ENCODE measurements at places on chromosomes 1 and 21. TPM values are rescaled to one million over a fixed set of nuclear protein-coding genes. Genes with fewer than 3 reads are reported as not detected.

PLEKHN1 gene
- total RNA-seq, result not detected

RIPK4 gene
- total RNA-seq, result 0.13 TPM

GJC2 gene
- 1.6 TPM for total RNA-seq

CD101 gene
- 1.6 TPM for total RNA-seq

OR2L5 gene
- total RNA-seq, result not detected

INAVA gene
- total RNA-seq, result 0.27 TPM

ZFP69 gene
- 2.6 TPM for total RNA-seq

FAM167B gene
- total RNA-seq, result 5.4 TPM

CASZ1 gene
- total RNA-seq, result 82.0 TPM

LDLRAD1 gene
- total RNA-seq, result not detected

GLMN gene
- total RNA-seq, result 5.8 TPM

S100A3 gene
- total RNA-seq, result 1.3 TPM

WNT9A gene
- 6.5 TPM for total RNA-seq

LCE1F gene
- total RNA-seq, result not detected

OR6N1 gene
- total RNA-seq, result not detected

PGBD5 gene
- 14.0 TPM for total RNA-seq

GJA8 gene
- not detected for total RNA-seq

CLCA1 gene
- not detected for total RNA-seq

FMO5 gene
- 0.62 TPM for total RNA-seq

ASTN1 gene
- 0.59 TPM for total RNA-seq

EFNA4 gene
- 1.9 TPM for total RNA-seq

WLS gene
- total RNA-seq, result 78.0 TPM

NLRP3 gene
- total RNA-seq, result 1.1 TPM

RGS8 gene
- total RNA-seq, result not detected

ZNF593OS gene
- not detected for total RNA-seq

ADORA1 gene
- 12.1 TPM for total RNA-seq

CRYAA gene
- total RNA-seq, result not detected

AXDND1 gene
- not detected for total RNA-seq

HSPA13 gene
- total RNA-seq, result 20.2 TPM

GNG12 gene
- 38.8 TPM for total RNA-seq

IGSF5 gene
- 3.8 TPM for total RNA-seq

LRRC41 gene
- 52.5 TPM for total RNA-seq

GSTM5 gene
- 2.6 TPM for total RNA-seq

RXFP4 gene
- total RNA-seq, result not detected

FCRL4 gene
- not detected for total RNA-seq

HSD11B1 gene
- 15.0 TPM for total RNA-seq

ADAMTS5 gene
- 4.0 TPM for total RNA-seq

MTARC1 gene
- 12.8 TPM for total RNA-seq

ZSWIM5 gene
- total RNA-seq, result 1.5 TPM

RGS1 gene
- 2.6 TPM for total RNA-seq

YBX1 gene
- total RNA-seq, result 717 TPM
